ENCODE measurements at places on chromosomes 11 and 22.

- no peak for DNase-seq
Measured at GRCh38 chr22:42969348-42969975, 45.5 kb downstream of the PACSIN2 start.

DNA sequence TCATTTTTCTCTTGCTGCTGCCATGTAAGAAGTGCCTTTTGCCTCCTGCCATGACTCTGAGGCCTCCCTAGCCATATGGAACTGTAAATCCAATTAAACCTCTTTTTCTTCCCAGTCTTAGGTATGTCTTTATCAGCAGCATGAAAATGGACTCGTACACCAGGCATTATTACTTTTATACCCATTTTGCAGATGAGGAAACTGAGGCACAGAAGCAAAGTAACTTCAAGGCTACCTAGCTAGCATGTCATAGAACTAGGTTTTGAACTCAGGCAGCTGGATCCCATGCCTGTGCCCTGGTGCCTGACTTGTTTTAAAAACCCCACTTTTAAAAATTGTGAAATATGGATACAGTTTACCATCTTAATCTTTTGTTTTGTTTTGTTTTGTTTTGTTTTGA lies 25.8 kb downstream of the KIAA1671 start:
- no peak for DNase-seq

GRCh38 chr11:69663326-69663725 lies 11.8 kb downstream of the LTO1 start:
- no peak for DNase-seq

DNA sequence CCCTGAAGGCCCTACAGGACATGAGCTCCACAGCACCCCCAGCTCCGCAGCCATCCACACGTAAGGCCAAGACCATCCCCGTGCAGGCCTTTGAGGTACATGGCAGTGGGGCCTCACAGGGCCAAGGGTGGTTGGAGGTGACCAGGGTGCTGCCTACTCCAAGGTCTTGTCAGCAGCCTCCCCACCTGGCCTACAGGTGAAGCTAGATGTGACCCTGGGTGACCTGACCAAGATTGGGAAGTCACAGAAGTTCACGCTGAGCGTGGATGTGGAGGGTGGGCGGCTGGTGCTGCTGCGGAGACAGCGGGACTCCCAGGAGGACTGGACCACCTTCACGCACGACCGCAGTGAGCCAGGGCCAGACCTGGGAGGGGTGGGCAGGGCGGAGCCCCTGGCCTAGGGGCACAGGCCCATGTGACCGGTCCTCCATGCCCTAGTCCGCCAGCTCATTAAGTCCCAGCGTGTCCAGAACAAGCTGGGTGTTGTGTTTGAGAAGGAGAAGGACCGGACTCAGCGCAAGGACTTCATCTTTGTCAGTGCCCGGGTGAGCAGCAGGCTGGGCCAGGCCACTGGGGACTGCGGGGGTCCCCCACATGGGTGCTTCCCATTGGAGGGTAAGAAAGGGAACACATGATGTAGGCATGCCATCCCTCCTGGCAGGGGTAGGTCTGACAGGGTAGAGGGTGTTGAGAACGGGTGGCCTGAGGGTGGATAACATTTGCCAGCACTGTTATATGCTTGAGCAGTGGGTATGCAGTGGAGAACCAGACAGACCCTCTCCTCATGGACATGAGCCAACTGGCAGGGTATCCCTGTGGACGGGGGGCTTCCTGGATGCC lies 5.6 kb downstream of the INPPL1 start:
- DNase-seq, result no peak

DNA sequence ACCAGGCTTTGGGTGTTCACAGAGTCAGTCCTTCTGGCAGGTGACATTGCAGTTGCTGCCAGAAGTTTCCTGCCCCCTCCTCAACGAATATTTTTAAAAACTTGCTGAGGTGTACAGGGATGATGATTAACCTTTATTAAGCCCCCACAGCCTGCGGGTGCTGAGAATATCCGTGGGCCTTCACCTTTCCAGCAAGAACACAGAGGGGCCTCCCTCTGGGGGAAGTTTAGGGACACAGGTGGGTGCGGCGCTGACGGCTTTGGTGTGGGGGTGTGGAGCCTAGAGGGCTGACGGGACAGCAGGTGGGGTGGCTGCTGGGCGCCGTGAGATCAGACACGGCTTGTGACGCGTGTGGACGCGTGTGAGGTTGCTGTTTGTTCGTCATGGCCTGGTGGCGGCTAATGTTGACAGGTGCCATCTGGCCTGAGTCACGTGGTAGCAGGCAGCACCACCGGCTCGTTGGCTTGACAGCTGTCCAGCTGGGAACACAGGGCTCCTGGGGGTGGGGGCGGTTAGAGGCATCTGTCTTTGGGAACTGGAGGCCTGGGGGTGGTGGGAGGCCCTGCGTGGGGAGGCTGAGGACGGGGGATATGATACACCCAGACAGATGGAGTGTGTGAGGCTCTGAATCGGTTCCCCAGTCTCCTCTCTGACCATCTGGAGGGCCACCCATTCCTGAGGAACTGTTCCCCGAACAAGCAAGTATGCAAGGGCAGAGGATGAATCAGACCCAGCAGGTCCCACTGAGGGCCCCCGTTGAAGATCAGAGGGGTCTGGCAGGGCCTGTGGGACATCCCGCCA lies 12.5 kb upstream of the LRRC10B start:
- peak; percentile 80 for DNase-seq

Data from NCI-H146 (cell line).